ENCODE measurements at places on chromosomes 3 and 15.

GRCh38 chr3:53123953-53124352 is 6.3 kb downstream of the RFT1 start:
- no peak for DNase-seq

- no peak for DNase-seq
Measured at GRCh38 chr3:133520286-133520685, 53.2 kb upstream of the CDV3 start.

- no peak for DNase-seq
Measured at GRCh38 chr15:53918180-53919079, 59.8 kb upstream of the UNC13C start.

- DNase-seq: no peak
Measured at GRCh38 chr15:76342382-76343201, 6.0 kb downstream of the ISL2 start.

GRCh38 chr15:51735228-51736010 is 2.0 kb downstream of the LYSMD2 start:
- DNase-seq: no peak

DNA sequence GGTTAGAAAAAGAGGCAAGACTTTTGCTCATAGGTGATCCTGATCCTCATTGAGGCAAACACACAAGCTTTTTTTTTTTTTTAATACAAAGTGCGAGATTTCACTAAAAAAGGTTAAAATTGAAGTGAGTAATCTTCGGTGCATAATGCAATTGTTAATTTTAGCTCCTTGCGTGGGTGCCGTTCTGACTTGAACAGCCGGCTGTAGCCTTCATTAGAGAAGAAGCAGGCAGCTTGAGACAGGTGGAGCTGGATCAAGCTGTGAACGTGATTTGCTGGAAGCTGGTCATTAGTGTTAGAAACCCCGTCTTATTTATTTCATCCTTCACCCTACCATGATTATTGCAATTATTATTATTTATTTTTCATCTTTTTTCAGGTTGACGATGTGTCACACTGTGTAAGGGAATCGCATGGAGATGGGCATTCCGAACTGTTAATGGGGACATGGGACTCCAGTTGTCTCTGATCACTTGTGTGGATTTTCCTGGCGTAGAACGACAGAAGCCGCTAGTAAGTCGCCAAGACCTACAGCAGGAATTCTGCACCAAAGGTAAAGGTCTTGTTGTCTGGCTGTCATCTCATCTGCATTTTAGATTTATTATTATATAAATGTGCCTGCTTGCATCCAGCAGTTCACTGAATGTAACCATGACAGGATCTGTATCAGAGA is 40.2 kb downstream of the ARPP21 start:
- DNase-seq: no peak

GRCh38 chr3:52438579-52439425 is 6.1 kb downstream of the SEMA3G start:
- no peak for DNase-seq

DNA sequence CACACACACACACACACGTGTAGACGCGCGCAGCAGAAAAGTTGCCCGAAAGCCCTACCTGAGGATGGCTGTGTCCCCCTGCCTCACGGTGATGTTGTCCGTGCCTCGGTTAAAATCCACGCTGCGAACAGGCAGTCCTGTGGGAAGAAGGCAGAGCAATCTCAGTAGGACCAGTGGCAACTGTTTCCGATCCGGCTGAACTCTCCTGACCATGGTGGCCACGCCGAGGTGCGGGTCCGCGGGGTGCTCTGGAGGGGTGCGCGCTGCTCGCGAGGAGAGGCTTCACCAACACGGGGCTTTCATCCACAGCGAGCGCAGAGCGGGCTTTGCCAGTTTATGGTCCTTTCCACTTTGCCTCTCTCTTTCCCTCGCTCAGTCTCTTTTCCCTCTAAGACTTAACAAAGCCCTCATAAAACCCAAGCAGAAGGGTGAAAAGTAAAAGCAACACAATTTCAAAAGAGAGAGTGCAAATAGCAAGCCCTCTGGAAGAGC is 422 bp downstream of the LSAMP start:
- no peak for DNase-seq

Data from activated CD4-positive, CD25-positive, alpha-beta regulatory T cell (primary cell).